ENCODE measurements at places on chromosomes 4 and X.
A peak's percentile ranks its signal among the peaks of the same experiment; 100 is the strongest.

DNA sequence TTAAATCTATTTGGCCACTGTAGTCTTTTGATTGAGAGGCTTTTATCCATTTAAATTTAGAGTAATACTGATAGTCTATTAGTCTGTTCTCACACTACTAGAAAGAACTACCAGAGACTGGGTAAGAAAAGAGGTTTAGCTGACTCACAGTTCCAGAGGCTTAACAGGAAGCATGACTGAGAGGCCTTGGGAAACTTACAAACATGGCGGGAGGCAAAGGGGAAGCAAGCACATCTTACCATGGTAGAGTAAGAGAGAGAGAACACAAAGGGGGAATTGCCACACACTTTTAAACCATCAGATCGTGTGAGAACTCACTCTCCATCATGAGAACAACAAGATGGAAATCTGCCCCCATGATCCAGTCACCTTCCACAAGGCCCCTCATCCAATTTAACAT is 410.9 kb downstream of the PDGFC start:
- DNase-seq = no peak

DNA sequence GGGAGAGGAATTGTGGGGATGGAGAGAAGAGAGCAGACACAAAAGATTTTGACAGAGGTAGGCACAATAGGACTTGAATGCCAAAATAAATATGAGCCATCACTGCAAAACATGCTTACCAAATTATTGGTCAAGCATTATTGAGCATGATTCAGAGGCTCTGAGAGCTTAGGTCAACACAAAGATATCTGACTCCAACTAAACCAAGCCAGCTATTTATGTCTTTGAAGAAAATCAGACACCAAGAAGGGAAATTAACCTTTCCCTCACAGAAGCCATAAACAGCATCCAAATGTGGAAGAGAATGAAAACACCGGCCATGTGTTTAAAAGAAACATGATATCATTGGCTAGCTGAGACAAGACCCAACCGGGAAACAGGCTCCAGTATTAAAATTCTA is 323.2 kb downstream of the RAB28 start:
- no peak for DNase-seq

DNA sequence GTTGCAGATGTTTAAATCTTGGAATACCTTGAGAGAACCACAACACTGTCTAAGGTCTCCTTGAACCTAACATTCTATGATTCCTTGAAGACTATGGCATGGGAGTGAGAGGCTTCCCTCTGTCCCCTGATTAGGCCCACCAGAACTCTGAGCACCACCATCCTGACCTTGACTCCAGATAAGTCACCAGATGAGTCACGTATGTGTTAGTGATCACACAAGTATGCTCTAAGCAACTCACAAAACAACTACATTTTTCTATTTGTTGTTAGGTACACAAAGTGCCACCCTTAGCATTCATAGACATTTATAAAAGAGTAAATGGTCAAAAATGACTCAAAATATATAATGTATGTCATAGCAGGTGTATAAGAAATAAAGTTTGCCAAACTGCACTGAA is 252.9 kb upstream of the CXXC4 start:
- DNase-seq = no peak

GRCh38 chr4:170698334-170698733 is 608.6 kb upstream of the AADAT start:
- no peak for DNase-seq

DNA sequence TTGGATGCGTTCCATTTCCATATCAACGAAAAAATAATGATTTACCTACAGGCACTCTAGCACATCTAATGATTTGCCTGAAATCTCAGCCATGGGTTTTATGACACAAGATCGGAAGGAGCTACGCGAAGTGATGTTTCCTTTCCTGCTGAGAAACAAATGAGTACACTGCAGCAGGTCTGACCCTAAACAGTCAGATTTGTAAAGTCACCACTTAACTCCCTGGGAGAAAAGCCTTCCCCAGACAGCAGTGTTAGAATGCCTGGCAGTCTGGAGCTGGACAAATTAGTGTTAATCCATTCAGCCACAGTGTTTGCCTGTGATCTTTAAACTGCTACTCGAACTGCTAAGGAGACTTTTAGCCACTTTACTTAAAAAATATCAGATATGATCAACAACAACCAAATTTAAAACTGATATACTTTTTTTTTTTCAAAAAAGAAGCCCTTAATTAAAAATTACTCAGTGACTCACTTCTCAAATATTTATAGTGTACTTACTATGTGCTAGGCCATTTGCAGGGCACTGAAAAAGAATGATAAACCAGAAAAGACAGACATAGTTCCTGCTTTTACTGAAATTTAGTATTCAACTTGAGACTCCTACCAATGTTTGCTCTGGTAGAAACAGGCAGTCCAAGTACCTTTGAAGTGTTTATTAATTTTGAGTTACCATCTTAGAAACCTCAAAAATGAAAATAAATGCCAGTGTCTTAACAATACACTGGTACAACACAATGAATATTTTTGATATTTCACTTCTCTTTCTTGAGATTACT is 104.5 kb downstream of the SHISA3 start:
- no peak for DNase-seq

GRCh38 chr4:189050643-189051042 is 890.0 kb upstream of the FRG1 start:
- DNase-seq = no peak

DNA sequence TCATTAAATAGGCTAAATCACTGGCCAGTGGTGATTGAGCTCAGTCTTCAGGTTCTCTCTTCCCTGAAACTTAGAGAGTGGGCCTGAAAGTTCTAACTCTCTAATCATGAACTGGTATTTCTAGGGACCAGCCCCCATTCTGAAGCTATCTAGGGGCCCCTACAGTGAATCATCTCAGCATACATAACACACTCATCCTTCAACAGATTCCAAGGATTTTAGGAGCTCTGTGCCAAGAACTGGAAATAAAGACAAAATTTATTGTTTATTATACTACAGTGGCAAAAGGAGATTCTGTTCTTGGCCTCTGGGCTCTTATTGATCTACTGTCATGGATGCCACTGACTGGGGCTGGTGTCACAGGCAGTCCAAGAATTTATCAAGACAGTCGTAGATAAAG is 263.8 kb upstream of the IGFBP7 start:
- DNase-seq = no peak

- no peak for DNase-seq
Measured at GRCh38 chr4:23881052-23881501, 8.8 kb downstream of the PPARGC1A start.

DNA sequence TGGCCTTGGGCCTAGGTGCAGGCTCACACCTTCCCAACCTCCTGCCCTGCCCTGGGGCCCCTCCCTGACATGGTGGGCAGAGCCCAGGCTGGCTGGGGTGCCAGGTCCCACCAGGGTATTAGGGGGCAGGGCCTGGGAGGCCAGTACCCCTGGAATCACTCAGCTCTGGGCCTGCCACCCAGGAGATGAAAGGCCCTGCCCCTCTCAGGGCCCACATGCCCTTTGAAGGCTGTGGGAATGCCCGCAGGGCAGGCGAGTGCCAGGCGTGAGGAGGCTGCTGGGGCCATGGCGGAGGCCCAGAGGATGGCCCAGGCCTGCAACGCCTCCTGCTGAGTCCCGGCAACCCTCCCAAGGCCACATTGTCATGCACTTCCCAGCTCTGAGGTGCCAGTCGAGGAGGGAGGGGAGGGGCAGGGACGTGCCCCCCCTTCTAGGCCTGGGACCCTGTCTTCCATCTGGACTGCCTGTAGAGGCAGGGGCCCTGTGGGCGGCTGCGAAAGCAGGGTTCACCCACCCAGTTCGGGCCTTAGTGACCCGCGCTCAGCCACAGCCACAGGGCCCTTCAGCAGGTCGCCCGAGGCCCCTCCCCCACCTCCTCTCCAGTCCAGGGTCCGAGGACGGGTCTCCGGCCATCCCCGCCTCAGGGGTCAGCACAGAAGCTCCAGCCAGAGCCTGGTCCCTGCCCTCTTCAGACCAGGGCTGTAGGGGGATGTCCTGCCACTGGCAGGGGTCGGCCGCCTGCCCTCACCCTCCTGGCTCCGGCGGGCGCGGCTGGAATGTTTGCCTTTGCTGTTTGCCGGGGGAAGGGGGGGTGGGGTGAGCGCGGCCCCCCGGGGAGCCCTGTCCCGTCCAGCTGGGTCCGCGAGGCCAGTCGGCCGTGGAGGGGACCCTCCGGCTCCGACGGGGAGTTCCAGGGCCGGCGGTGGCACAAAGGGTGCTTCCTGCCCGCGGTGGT is 26.7 kb upstream of the FGFR3 start:
- DNase-seq = no peak

- peak; percentile 41 for DNase-seq
Measured at GRCh38 chr4:2288051-2288541, 26.2 kb upstream of the MXD4 start.
